Esophagus mucosa (tissue), 1 donor: ENCODE measurements at places on chromosomes 3 and 15. TPM values are rescaled to one million over a fixed set of nuclear protein-coding genes. Genes with fewer than 3 reads are reported as not detected.

GRCh38 chr3:30225021-30225420 lies 381.4 kb upstream of the TGFBR2 start:
- no peak for ATAC-seq

GRCh38 chr3:38648024-38648658 lies 1.3 kb downstream of the SCN5A start:
- no peak for ATAC-seq

The GPR62 gene
- total RNA-seq = not detected

- no peak for ATAC-seq
These were observed 17.6 kb upstream of the COLQ start for GRCh38 chr3:15539066-15539465.

- no peak for ATAC-seq
These were observed 86.8 kb upstream of the ACP3 start for GRCh38 chr3:132230156-132231000.

The SOX14 gene
- not detected for total RNA-seq
